ENCODE measurements at places on chromosomes 3 and 15.

- no peak for DNase-seq
These were observed 276.3 kb downstream of the RYR3 start for GRCh38 chr15:33586786-33587697.

GRCh38 chr15:33971811-33972210 lies 3.5 kb downstream of the CHRM5 start:
- DNase-seq = no peak

- DNase-seq = no peak
These were observed 24.3 kb downstream of the NFKBIZ start for GRCh38 chr3:101873619-101874018.

DNA sequence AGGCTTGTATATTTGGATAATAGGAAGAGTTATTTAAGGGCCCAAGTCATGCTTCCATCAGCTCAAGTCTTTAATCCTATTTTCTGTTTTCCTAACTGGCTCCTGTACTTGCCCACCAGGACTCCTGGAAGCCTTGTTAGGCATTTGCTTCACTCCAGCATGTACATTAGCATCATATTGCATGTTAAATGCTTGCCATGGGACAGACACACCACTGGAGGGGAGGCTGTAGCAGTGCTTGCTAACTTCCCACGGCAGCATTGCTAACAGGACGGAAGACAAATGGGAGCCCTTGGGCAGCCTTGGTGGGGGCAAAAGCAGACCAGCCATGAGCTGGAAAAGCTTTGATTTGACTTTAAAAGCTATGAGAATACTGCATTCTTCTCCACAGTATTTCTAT lies 6.1 kb downstream of the TMOD2 start:
- no peak for DNase-seq

DNA sequence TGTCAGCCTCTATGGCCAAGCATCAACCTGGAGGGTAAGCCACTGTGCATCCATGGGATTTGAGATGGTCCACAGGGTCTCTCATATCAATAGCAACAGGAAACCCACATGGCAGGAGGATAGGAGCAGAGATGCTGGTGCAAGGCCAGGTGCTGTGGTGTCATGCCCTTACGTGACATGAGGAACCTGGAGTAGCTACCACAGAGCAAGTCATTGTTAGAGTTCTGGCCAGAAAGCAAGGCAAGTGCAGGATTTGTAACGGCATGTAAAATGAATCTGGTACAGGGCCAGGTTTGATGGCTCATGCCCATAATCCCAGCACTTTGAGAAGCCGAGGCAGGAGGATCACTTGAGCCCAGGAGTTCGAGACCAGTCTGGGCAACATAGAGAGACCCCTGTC lies 14.8 kb upstream of the ZNF774 start:
- no peak for DNase-seq

All from CD4-positive, alpha-beta T cell treated with Interleukin-1 beta for 1 hour (primary cell).